ENCODE measurements at places on chromosomes 1 and 21. TPM values are rescaled to one million over a fixed set of nuclear protein-coding genes. Genes with fewer than 3 reads are reported as not detected.

DMBX1 gene
- not detected for total RNA-seq

ADAMTSL4 gene
- total RNA-seq, result 2.9 TPM

NUP133 gene
- 49.2 TPM for total RNA-seq

OR2T2 gene
- total RNA-seq, result not detected

KCNQ4 gene
- total RNA-seq, result 0.57 TPM

FASLG gene
- total RNA-seq, result 22.5 TPM

PLA2G2A gene
- not detected for total RNA-seq
